ENCODE measurements at places on chromosomes 11 and 22. TPM values are rescaled to one million over a fixed set of nuclear protein-coding genes. Genes with fewer than 3 reads are reported as not detected.

The OR56A4 gene
- total RNA-seq = not detected

The TCN1 gene
- total RNA-seq = not detected

The ARSA gene
- 17.8 TPM for total RNA-seq

The OR51A4 gene
- total RNA-seq = not detected

The RIC8A gene
- 85.0 TPM for total RNA-seq

The GAL3ST3 gene
- total RNA-seq = not detected

The CRY2 gene
- 16.2 TPM for total RNA-seq

The FIBIN gene
- total RNA-seq = not detected

All from activated naive CD4-positive, alpha-beta T cell treated with anti-CD3 and anti-CD28 coated beads for 36 hours (primary cell).